Left colon (tissue), 2 donors: ENCODE measurements at places on chromosomes 5 and 9. TPM values are rescaled to one million over a fixed set of nuclear protein-coding genes. Genes with fewer than 3 reads are reported as not detected.

REEP2 gene
- total RNA-seq, result 0.55 TPM

- DNase-seq, result no peak
Measured at GRCh38 chr5:36033486-36033885, 33.2 kb downstream of the UGT3A2 start.

GRCh38 chr9:137524981-137525317 lies 25.3 kb downstream of the PNPLA7 start:
- DNase-seq, result no peak

DNA sequence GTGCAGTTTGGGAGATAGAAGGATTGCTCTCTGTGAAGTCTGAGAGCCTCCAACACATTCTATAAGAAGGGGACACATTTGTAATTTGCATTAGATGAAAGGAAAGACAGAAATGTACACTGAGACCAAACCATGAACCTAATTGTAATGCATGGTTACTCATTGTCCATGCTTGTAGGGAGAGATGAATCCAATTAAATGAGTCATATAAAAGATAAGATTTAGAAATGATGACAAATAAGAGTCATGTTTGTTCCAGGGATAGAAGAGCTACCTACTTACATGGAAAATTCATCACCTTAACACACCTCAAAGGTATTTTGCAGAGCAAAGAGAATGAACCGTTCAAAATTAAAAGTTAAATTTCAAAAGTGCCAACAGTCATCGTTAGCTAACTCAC lies 85.1 kb downstream of the FBXL7 start:
- DNase-seq, result no peak

DNA sequence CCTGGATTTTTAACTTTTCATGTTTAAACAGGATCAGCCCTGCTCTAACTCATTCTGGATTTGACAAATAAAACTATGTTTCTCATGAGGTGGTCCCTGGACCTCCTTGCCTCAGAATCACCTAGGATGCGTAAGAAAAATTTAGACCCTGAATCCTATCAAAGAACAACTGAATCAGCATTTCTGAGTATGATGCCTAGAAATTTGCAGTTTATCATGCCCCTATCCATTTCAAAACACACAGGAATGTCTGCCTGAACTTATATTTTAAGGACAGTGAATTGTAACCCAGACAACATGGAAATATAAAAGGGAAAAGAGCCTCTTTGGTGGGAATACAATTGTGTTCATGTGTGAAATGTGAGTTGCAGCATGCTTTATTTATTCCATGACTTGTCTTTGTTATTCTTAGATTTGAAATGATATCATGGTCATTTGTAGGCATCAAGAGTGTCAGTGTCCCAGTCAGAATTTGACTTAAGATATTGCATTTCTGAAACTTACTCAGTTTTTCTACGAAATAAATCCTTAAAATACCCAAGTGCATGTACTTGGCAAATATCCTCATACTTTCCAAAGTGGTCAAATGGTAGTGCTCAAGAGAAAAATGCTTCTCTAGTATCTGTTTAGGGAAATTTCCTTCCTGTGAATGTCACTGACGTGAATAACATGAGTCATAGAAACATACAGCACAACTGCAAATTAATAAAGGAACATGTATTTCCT lies 144.3 kb downstream of the GIN1 start:
- no peak for DNase-seq

SOHLH1 gene
- total RNA-seq, result not detected

GRCh38 chr5:178160176-178160575 lies 6.5 kb upstream of the NHP2 start:
- no peak for DNase-seq

MCCC2 gene
- 77.4 TPM for total RNA-seq

GRCh38 chr9:114003351-114003750 lies 74.7 kb downstream of the AMBP start:
- no peak for DNase-seq

DNA sequence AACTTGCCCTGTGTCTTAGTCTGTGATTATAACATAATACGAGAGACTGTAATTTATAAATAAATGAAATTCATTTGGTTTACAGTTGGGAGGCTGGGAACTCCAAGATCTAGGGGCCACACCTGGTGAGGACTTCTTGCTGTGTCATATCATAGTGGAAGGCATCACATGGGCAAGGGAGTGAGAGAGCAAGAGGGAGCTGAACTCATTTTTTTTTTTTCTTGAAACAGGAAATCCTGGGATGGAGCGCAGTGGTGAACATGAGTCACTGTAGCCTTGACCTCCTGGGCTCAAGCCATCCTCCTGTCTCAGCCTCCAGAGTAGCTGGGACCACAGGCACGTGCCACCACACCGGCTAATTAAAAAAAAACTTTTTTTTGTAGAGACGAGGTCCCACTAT lies 7.2 kb downstream of the MLANA start:
- no peak for DNase-seq

DNA sequence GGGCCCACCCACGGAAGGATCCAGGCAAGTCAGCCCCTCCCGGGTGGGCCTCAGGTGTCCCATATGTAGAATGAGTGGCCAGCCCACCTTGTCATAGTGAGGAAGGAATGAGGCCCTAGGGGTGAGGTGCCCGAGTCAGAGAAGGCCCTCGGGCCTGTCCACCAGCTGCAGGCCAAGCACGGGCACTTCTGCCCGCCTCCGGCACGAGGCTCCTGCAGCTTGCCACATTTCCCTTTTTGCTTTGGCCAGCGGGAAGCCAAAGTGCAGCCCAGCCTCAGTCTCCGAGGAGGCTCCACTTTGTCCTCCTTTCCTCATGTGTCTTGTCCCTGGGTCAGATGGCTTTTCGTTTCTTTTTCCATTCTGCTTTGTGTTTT lies 72.9 kb downstream of the PSMB7 start:
- no peak for DNase-seq

- no peak for DNase-seq
Measured at GRCh38 chr9:133862585-133863256, 124.6 kb upstream of the SARDH start.

DNA sequence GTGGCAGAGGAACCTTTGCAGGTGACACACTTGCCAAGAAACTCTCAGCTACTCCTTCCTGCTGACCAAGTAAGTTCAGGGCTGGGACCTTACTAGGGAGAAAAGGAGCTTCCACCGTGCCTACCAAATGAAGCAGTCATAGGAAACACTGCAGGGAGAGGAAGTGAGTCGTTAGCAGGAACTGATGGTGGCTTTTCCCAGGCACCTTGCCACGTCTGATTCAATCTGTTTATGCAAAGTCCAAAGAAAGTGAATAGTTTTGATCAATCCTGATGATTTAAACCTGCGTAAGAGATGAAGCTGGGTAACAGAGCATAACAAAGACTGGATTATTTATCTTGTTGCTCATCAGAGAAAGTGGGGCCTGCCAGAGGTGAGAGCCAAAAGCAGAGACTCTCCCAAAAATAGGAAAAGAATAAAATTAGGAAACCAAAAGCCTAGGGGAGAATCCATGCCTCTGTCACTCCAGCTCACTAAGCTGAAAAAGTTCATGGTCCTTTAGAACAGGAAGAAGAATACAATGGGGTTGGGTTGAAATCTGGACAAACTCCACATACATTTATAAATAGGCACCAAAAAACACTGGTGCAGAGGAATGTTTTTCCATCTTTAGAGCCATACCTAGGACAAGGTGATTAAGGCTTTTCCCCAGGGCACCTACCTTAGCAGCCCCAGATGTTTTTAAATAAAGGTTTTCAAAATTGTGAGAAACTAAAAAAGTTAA lies 9.3 kb upstream of the PFDN1 start:
- no peak for DNase-seq

DNA sequence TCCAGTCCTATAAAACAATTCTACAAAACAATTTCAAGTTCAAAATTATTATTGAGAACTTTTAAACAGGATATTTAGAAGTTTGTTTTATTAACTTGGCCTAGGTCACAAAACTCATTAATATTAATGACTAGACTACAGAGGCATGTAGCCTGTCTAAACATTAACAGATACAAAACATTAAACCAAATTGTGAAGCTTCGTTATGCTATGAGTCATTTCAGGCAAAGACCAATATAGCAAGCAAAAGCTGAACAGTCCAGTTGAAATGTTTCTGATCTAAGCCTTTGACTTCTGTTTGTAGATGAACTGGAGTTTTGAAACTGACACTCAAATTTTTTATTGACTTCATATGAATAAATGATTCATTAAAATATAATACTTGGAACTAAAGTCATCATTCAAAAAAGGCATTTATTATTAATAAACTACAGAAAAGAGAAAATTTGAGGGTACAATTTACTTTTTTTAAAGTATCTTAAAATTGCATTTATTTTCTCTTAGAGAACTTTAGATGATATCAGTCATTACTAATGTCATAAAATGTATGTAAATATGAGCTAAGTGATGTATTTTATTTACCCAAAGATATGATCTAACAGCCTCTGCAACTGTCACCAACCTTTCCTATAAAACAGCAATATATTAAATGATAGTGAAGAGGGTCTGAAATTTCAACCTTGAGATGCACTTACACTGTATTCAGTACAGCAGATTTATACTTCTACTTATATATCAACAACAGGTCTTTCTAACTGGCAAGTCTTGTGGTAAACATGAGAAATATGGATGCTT lies 188.8 kb downstream of the COMMD10 start:
- DNase-seq, result no peak

GRCh38 chr5:56986626-56986947 lies 34.7 kb upstream of the MIER3 start:
- DNase-seq, result no peak

ADRB2 gene
- total RNA-seq, result 0.55 TPM

DNA sequence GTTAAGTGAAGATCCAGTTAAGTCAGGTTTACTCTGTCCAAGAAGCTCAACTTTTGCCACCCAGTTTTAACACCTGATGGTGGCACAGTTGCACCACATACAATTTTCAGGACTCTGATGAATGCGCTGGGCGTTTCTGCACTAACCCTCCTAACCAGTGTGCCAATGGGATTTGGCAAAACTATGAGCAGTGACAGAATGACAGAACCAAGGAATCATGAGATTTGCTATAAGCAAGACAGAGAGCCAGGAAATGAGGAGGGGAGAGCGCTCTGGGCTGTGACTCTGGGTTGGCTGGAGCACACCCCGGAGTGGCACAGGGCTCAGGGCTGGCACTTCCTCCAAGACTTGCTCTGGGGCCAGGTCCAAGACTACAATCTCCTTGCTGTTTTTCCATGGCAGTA lies 84.1 kb downstream of the SH3PXD2B start:
- DNase-seq, result no peak

- peak; percentile 89 for DNase-seq
Measured at GRCh38 chr5:109410389-109411148, 795 bp upstream of the PJA2 start.

DNA sequence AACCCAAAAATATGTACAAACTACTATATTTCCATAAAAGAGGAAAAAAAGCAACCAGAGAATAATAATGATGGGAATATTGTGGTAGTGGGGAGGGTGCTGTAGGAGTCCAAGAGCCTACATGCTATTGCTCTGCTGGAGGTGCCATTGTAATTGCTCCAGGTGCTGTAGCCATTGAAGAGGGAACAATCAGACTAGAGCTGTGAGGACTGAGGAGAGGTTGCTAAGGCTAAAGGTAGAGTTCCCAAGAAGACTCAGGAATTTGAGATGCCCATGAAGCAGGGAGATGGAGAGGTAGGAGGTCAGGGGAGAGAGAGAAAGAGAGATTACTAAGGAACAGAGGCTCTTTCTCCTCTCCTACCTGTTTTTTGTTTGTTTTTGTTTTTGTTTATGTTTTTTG lies 394.0 kb downstream of the DMRTA1 start:
- DNase-seq, result no peak

DNA sequence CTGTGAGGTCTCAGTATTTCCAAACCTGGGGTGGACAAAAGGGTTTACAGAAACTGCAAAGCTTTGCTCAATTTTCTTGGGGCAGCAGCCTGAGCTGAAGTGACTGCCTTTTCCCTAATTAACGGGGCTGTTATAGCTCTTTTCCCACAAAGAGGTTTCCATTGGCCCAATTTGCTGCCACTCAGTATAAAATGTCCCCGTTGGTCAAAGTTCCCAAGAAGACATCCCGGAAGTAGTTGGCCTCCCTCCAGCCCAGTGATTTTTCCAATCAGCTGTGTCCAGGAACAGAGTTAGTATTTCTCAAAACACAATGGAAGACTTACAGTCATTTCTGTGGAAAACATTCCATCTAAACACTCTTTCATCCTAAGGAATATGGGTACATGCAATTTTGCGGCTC lies 643.6 kb downstream of the ACTL7B start:
- peak; percentile 28 for DNase-seq

DNA sequence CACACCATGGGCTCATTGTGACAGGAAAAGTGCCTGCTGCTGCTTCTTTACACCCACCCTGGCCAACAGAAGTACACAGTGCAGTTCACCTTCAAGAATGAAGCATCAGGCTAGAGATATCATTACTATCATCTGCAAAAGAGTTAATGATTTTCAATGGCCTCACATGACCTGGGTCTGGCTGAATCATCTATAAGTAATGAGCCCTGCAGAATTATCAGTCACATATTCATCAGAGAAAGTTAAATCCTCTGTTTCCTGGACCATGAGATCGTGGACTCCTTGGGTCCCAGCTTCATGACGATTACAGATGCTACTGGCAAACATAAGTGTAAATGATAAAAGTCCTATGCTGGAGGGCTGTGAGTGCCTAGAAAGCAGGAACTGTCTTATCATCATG lies 8.3 kb downstream of the BAG1 start:
- DNase-seq, result no peak

SPINK7 gene
- total RNA-seq, result not detected

LCN9 gene
- total RNA-seq, result not detected

PCDHB15 gene
- total RNA-seq, result 1.1 TPM

- no peak for DNase-seq
Measured at GRCh38 chr9:112110094-112110776, 64.9 kb downstream of the SUSD1 start.

DNA sequence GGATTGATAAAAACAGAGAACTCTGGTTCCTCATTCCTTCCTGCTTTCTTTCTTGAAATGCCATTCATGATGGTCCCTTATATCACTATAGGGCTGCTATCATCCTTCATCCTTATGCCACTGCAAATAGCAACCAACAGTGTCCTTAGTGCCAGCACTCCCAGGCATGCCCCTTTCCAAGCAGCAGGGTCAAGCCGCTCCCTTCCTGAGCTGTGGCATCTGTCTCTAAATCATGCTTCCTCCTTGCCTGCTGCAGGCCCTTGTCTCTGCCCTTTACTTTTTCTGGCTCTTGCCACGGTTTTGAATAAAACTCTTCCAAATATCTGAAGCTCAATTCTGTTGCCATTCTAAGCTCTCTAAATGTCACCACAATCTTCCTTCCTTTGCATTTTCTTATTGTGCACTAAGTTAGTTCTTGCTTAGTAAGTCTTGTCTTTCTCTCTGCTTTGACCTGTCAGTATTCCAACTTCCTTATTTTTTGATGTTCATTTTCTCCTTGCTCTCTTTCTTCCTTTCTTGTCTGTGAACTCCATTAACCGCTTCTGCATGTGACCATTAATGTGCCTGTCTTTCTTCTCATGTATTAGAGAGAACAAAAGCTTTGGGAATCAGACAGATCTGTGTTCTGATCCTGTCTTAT lies 19.9 kb downstream of the TLR4 start:
- DNase-seq, result peak; percentile 34

DNA sequence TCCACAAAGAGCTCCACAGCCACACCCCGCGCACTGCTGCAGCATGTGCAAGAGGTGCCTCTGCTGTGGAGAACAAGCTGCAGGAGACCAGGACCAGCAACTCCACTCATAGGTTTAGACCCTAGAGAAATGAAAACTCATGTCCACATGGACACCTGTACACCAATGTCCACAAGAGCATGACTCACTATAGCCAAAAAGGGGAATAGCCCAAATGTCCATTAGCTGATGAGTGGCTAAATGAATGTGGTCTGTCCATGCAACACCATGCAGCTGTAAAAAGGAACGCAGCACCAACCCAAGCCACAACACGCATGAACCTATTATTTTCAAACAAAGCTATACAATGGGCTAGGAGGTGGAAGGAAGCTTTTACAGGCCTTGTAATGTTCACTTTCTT lies 18.1 kb downstream of the DYNC2I2 start:
- DNase-seq, result no peak

- no peak for DNase-seq
Measured at GRCh38 chr5:180932660-180933059, 33.7 kb downstream of the BTNL8 start.
